ENCODE measurements at places on chromosomes 12 and 14.

GRCh38 chr14:103703433-103704385 lies 11.5 kb downstream of the XRCC3 start:
- no peak for ATAC-seq

GRCh38 chr12:109654357-109654756 lies 59.3 kb upstream of the FAM222A start:
- ATAC-seq: no peak

- ATAC-seq: no peak
Measured at GRCh38 chr12:4820971-4821370, 88.7 kb upstream of the KCNA1 start.

DNA sequence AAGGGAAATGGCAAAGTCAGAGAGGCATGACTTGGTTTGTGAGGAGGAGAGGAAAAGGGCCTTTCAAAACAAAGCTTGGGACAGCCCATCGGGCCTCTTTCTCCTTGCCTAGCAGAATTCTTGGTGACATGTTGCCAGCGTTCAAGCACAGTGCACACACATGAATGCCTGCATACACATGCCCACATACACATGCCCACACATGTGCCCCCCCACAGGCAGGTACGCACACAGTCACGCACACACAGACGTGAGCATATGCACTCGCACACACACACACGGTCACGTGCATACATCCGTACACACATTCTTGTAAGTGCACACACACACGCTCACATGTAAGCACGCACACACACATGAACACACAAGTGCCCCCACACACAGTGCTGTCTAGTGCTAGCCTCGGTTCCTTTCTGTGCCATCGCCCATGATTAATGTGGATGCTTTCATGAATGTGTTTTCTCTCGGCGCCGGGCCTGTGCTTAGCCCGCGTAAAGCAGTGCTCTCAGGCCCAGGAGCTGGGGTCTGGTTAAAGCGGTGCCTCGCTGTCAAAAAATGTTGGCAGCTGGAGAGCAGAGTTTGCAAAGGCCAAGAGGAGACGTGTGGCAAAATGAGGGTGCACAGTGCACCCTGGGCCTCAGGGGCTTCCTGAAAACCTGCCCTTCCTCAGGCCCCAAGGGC lies 328.8 kb upstream of the DIO3 start:
- no peak for ATAC-seq

- ATAC-seq: no peak
Measured at GRCh38 chr14:90573385-90574105, 176.7 kb downstream of the CALM1 start.

DNA sequence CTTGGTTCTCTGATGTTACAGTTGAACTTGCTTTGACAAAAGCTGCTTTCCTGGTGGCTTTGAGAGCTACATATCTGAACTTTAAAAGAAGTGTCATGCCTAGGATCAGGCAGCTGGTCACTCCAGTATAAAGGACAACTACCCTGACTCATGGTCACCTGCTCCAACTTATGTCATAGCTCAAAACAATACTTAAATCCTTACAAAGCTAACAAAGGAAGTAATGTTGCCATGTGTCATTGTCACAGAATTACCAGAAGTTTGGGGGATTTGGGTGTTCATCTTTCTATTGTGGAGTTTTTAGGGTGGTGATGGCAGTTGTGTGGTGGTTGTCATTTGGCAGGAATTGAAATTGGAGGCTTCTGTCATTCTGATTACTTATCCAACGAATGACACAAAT lies 1.8 kb upstream of the TCP11L2 start:
- no peak for ATAC-seq

GRCh38 chr12:117522559-117522958 lies 161.1 kb upstream of the NOS1 start:
- no peak for ATAC-seq

DNA sequence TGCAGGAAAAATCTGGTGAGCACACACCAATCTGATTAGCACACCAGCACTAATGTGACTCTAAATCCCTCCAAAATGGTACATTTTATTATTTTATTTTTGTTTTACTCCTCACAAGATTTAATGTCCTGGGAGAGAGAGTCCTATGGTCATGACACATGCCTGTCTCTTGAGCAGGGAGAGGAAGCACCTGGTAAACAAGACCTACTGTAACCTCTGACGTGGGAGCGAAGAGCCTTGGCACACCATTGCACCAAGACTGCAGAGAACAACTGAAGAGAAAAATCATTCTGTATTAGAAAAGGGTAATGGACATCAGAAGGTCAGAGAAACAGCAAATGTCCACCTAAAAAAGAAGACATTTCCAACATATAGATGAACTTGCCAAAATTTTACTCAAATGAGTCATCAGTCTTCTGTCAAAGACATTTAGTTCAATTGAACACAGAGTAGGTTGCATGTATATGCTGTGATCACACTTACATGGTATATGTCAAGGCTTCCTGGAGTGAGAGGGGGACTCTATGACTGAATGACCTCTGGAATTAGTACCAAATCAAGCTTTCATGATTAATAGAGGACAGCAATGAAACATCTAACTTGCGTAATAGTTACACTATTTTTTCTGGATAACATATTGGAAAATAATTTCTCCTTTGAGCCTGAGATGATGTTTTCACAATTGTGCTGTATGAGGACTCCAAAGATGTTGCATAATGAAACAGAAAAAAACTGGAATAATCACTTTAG lies 186.9 kb upstream of the FLRT2 start:
- no peak for ATAC-seq

Measured in stimulated activated memory B cell treated with anti-CD40 and anti-IgM and Interleukin-4, amounts not matched to agents 10 μg/mL and 1 μg/mL and 100 μg/mL, for 72 hours (primary cell).